ENCODE measurements at places on chromosomes 5 and 9. TPM values are rescaled to one million over a fixed set of nuclear protein-coding genes. Genes with fewer than 3 reads are reported as not detected.

Gene ENG
- polyA plus RNA-seq, result not detected

Gene CFAP77
- not detected for polyA plus RNA-seq

Gene FBP2
- not detected for polyA plus RNA-seq

Gene S1PR3
- polyA plus RNA-seq, result 0.22 TPM
